ENCODE measurements at places on chromosomes 11 and 22.

DNA sequence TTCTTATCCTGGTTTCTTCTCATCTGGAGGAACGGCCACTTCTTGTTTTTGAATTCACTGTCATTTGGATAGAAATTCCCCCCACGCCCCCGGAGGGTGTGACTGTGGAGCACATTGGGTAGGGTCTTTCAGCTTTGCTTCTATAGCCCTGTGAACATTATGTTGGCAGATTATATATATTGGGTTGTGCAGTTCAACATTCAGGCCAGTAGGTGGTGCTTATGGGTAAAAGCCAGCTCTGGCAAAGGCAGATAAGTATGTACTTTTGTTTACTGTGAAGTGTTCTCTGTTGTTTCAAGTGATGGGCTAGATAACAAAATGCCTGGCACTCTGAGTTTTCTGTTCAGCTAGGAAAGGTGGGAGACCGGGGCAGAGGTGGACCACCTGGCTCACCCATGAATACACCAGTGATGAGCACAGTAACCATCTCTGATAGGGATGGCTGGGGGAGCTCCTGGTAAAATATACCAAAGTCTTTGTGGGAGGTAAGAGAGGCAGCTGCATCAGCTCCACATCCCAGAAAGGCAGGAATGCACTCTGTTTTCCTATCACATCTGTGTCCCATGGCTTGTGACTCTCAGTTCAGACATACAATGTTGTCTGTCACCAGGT lies 1348.2 kb upstream of the RAG2 start:
- DNase-seq: no peak

GRCh38 chr22:36933629-36934417 lies 20.4 kb downstream of the CSF2RB start:
- DNase-seq: peak; percentile 50

DNA sequence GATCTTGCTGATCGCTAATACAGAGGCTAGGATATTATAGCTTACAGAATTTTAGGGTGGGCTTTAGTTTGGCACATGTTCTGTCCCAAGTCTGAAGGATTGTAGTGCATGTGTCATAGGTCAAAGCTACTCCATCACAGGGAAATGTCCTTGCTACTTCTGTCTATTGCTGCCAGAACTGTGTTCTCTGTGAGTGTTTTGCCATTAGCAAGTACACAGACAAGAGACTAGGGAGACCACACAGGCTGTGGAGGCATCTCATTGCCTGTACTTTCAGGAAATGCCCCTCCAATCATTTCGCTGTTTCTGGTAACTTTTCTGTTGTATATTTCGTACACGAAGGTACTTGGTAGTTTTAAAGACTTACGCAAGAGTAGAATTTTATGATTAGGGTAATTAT lies 25.5 kb upstream of the RAG2 start:
- DNase-seq: no peak

DNA sequence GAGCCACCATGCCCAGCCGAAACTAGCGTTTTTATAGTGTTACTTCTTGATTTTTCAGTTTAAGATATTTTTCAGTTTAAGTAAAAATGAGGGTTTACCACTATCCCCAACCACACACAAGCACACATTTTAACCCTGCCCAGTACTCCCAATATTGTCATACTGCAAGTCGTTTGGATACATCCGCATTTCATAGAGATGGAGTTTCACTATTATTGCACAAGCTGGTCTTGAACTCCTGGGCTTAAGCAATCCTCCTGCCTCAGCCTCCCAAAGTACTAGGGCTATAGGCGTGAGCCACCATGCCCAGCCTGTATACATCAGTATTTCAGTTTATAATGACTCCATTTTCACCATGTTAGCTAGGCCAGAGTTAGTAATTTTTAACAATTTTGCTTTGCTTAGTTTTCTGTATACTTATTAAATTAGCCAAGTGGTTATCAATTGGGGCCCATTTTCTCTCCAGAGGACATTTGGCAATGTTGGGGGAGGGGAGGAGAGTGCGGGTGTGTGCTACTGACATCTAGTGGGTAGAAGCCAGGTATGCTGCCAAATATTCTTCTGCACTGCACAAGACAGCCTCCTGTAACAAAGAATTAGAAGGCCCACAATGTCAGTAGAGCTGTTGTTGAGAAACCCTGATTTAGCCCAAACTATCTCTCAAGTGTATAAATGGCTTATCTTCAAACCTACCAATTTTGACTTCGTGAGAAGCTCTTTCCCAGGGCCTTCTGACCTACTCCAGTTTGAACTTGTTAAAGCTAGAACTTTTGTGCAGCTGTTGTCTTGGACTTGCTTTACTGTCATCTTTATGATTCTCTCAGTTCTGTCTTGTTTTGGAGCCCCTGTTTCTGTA lies 7.3 kb downstream of the USP47 start:
- DNase-seq: peak; percentile 69

DNA sequence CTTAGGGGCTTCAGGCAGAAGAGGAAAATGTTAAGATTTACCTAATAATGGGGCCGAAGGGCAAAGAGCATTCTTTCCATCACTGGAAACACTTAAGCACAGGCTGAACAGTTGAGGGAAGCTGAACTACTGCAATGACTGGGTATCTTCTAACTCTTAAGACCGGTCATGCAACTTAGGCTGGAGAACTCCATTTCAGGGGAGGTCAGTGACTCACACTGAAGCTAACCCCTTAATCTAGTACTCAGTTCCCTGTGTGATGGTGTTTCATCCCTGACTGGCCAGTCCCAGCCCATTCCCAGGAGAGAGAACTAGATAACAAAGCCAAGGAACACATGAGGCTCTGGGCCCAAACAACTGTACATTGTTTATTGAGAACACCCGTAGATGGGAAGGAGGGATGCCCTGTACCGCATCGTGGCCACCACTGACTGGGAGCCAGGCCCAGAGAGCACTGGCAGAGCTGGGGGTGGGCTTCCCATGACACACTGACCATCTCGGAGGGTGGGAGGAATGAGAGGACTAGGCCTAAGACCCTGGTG lies 10.5 kb downstream of the RPL27A start:
- no peak for DNase-seq

- no peak for DNase-seq
Observed at GRCh38 chr11:48099916-48100446, 116.6 kb upstream of the OR4B1 start.

- DNase-seq: no peak
Observed at GRCh38 chr11:29879560-29879959, 137.3 kb downstream of the KCNA4 start.

- no peak for DNase-seq
Observed at GRCh38 chr11:112216561-112217105, 9.6 kb upstream of the PTS start.

GRCh38 chr11:848380-848931 lies 5.8 kb downstream of the TSPAN4 start:
- peak; percentile 88 for DNase-seq

DNA sequence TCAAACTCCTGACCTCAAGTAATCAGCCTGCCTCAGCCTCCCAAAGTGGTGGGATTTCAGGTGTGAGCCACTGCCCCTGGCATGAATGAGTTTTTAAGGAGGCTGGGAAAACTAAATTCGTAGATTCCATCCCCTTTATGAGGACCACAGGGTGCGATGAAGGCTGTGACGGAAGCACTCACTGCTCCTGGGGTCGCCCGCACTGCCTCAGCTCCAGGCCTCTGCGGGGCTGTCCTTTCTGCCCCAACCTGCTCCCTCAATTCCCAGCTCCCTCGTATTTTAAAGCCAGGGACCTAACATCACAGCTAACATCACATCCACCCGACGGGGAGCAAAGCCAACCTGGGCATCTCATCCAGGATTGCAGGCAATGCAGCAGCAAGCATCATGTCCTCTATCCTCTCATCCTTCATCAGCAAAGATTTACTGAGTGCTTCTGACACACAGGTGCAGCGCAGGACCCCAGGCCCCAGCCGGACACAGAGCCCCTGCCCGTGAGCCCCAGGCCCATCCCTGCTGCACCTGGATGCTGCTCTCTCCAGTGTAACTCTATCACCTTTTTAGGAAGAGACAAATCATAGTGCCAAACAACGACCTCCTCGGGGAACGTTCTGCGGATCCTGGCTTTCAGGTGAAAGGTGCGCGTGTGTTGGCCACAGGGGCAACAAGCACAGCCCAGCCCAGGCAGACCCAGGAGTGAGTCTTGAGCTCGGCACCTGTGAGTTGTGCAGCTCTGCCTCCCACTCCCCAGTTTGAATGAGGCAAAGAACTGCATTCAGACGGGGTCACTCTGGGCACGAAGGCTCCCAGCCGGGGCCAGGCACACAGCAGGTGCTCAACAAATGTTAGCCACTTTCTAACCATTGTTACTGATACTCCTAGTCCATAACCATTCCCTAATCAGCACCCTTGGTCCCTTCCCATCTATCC lies 134.3 kb downstream of the CRYBB2 start:
- no peak for DNase-seq

- no peak for DNase-seq
Observed at GRCh38 chr11:10298342-10298741, 4.3 kb upstream of the SBF2 start.

DNA sequence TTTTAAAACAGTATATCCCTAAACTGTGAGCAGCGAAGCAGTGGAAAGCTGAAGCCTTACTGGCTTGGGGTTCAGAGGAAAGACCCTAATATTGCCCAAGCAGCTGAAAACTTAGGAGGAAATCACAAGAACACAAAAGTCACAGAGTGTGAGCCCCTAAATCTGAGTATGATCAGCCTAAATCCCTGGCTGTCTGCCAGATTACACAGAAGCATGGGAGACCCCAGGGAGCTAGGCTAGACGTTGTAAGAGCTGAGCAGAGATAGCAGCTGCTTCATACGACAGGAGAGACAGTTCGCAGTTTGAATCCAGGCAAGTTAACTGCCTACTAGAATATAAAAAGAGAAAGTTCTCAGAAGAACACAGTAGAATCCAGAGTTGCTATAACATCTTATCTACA lies 81.2 kb downstream of the PACS1 start:
- DNase-seq: no peak

- no peak for DNase-seq
Observed at GRCh38 chr11:60946601-60947264, 5.2 kb downstream of the SLC15A3 start.

DNA sequence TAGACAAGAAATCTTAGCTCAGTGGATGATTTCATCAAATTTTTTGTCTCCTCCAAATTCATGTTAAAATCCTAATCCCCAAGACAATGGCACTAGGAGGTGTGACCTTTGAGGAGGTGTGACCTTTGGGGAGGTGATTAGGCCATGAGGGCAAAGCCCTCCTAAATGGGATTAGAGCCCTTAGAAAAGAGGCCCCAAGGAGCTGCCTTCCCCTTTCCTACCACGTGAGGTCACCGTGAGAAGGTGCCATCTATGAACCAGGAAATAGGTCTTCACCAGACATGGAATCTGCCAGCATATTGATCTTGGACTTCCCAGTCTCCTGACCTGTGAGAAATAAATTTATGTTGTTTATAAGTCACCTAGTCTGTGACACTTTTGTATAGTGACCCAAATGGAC lies 138.7 kb downstream of the TRIM29 start:
- DNase-seq: no peak

DNA sequence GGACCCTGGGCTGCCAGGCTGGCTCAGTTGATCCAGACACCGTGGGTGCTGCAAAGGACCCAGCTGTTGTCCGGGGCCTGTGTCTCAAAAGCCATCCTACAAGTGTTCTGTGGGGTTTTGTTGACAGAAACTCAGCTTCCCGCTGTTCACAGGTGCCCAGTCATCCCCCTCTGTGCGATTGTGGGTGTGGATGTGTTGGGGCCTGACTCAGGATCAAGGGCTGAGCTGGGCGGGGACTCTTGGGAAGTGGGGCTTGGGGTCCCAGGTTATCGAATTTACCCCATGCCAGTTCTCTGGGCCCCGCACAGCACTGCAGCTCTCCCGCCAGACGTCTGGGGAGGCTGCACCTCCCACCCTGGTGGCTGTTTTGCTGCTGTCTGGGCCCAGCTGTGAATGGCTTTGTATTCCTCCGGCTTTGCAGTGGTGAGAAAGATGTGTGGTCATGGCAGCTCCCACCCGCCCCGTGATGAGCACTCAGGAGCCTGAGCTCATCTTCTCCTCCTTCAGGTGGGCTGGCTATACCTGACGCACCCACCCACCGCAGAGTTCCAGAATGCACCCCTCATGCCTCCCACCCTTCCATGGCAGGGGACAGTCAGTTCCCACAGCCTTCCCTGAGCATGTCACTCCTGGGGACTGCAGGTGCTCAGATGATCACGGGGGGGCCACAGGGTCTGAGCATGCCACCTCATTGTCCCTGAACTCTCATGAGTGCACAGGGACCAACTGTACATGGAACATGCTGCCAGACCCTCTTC lies 3.6 kb upstream of the AP2A2 start:
- no peak for DNase-seq

- no peak for DNase-seq
Observed at GRCh38 chr11:60918939-60919265, 4.9 kb downstream of the TMEM109 start.

DNA sequence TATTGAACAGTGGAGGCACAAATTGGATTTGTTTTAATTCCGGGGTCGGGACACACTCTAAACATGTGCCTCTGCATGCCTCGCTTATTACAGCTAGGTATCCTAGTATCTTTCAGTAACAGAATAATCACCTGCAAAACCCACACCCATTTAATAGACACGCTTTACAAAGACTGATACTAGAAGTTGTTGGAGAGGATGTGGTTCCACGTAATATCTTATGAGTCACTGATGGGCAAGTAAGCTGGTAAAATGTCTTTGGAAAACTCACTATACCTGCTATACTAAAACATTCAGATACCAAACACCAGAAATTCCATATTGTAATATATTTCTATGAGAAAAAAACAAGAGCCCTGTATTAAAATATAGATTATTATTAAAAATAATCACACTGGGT lies 84.0 kb downstream of the GGTLC2 start:
- DNase-seq: no peak

GRCh38 chr22:17237038-17237668 lies 17.9 kb upstream of the ADA2 start:
- DNase-seq: no peak

- no peak for DNase-seq
Observed at GRCh38 chr11:64607381-64607985, 16.5 kb downstream of the SLC22A12 start.

GRCh38 chr11:73013021-73013420 lies 129.1 kb downstream of the FCHSD2 start:
- DNase-seq: no peak

GRCh38 chr11:120513436-120514315 lies 2.1 kb downstream of the GRIK4 start:
- DNase-seq: no peak

DNA sequence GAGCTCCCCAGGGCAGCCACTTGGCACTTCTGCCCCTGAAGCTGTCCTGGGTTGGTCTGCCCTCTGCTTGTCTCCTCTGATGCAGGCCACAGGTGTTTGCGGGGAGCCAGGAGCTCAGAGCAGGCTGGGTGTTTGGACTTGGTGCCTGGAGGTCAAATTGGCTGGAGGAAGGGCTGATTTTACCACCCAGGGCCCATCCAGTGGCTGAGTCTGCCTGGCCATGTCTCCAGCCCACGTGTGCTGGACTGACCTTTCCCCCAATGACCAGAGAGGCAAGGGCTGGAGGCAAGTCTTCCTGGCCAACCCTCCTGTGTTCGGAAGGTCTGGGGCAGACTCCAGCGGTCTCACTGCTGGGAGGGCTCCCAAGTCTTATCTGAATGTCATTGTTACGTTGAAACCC lies 84.0 kb downstream of the NECTIN1 start:
- DNase-seq: no peak

- DNase-seq: no peak
Observed at GRCh38 chr11:13339195-13340153, 61.9 kb downstream of the BMAL1 start.

GRCh38 chr11:69138265-69138664 lies 17.5 kb upstream of the SMIM38 start:
- no peak for DNase-seq

Data from activated CD8-positive, alpha-beta memory T cell treated with anti-CD3 and anti-CD28 coated beads for 24 hours (primary cell).